CD4-positive, alpha-beta T cell treated with Interleukin-12 subunit alpha and Interleukin-12 subunit beta, for 1 hour (primary cell): ENCODE measurements at places on chromosomes 6 and 20.

DNA sequence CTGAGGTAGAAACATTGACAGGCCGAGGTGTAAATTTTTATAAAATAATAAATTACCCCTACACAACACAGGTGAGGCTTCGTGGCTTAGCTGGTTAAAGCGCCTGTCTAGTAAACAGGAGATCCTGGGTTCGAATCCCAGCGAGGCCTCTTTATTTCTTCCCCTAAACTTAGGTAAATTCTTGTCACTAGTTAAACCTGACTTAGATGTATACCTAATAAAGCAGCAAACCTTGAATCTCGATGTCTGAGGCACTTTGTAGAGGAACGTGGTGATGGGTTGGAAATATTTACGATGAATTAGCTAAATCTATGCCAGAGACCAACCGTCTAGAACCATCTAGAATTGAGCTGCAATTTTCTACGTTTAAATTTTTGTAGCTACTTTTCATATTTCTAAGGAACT is 185.6 kb downstream of the OR2B2 start:
- no peak for DNase-seq

GRCh38 chr6:135465903-135466302 is 31.6 kb downstream of the AHI1 start:
- no peak for DNase-seq

- DNase-seq: no peak
Measured at GRCh38 chr6:32079566-32080290, 29.4 kb downstream of the TNXB start.

DNA sequence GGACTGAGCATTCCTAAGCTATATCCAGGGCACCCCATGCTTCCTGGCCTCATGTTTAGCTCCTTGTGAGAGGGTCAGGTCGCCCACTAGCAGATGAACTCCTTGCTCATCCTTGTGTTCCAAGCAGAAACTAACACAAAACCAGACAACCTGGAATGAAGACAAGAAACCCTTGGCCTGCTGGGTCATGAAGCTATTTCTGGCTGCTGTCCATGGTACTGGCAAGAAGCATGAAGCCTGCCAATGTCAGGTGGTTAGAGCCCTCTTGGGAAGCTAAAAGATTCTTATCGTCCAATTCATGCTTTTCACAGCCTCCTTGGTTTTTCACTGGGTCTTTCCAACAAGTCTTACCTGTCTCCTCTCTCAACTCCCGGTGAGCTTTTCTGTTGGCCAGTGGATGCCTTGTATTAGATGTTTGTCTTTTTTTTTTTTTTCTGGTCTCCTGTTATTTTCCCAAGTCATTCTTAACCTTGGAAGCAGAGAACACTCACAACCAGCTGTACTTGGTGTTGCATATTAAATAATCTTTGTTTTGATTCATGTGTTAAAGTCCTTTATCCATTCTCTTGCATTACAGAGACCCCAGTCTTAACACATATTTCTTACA is 180.3 kb downstream of the ANKRD60 start:
- no peak for DNase-seq

- DNase-seq: peak; percentile 41
Measured at GRCh38 chr20:52150440-52151258, 40.9 kb downstream of the ZFP64 start.

- DNase-seq: no peak
Measured at GRCh38 chr6:93416571-93417420, 2.6 kb downstream of the EPHA7 start.
